ENCODE measurements at places on chromosomes 4 and X.

- DNase-seq, result no peak
These were observed 64.6 kb upstream of the MTM1 start for GRCh38 chrX:150503898-150504219.

- DNase-seq, result no peak
These were observed 201.5 kb upstream of the GATB start for GRCh38 chr4:151962138-151962823.

DNA sequence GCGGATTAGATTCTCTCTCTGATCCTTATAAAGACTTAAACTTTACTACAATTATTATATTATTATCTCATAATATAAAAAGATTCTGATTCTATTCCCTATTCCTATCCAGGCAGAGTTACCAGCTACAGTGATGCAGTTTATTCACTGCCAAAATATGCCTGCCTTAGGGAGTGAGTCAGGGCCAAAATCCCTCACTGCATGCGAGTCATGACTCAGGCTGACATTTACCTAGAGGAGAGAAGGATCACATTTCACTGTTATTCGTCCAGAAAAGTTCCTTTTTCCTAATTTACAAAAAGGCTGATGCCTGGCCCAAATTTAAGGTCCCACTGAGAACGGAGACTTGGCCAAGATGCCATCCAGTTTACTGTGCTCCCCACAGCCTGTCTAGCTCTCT lies 168.5 kb upstream of the LDB2 start:
- DNase-seq, result no peak

DNA sequence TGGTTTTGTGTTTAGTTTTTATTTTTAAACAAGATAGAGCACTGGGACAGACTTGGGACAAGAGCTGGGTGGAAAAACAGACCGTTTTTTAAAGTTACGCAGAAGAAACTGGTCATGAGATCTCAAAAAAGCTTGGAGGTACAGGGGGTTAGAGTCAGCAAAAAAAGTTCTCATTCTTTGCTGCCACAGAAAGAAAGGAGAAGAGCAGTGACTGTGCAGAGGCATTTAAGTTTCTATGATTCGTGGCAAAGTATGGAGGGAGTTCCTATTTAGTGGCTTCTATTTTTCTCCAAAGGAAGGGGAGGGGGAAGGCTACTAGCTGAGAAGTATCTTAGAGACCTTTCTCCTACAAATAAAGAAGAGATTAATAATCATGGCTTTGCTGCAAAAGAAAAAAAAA lies 68.3 kb downstream of the MANBA start:
- no peak for DNase-seq

GRCh38 chr4:14583752-14584151 lies 418.5 kb upstream of the CPEB2 start:
- no peak for DNase-seq

GRCh38 chr4:127782025-127782274 lies 172 bp upstream of the HSPA4L start:
- DNase-seq, result peak; percentile 51

GRCh38 chr4:174926958-174927357 lies 8.8 kb downstream of the ADAM29 start:
- no peak for DNase-seq

DNA sequence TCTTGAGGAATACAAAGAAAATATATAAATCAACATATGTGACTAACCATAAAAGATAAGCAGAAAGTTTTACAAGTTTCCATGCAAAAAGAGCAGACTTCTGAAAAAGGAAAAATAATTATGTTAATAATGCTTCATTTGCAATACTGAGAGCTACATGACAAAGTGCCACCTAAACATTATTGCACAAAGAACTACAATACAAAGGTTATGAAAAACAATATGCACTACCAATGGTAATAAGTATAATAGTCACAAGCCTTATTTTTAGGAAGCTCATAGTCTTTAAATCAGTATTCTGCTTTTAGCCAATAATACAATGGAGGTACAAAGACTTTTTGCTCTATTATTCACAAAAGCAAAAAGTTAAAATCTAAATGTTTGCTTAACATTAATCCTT lies 411.2 kb downstream of the TLL1 start:
- DNase-seq, result no peak

- no peak for DNase-seq
These were observed 24.9 kb downstream of the AR start for GRCh38 chrX:67568769-67569168.

DNA sequence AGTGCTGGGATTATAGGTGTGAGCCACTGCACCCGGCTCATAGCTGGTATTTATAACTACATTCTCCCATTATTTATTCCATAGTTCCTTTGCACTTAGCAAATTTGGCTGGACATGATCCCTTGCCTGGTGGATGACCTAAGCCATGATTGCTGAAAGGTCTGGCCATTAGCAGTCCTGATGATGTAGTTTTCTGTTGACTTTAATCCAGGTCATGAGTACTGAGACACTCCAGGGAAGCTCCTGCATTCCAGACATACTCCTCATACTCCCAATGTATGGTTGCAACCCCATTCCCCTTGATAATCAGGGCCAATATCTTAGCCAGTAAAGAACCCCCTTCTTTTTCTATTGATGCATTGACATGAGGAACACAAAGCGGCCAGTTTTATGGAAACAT lies 24.4 kb upstream of the MGST2 start:
- no peak for DNase-seq

DNA sequence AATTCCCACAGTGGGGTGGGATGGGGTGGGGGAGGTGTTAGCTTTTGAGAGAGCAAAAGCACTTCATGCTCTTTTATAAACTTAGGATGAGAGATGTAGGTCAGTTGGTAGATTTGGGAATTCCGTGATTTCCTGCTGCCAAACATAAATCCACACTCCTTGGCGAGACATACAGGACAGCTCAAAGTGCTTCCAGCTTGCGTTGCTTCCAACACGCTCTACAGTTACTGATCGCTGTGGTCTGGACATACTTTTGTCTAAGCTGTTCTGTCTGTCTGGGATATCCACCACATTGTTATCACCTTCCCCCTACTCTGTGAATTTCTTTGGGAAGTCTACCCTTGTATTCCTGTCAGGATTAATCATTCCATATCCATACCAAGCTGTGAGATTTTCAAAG lies 117.5 kb downstream of the RAPGEF2 start:
- DNase-seq, result no peak

DNA sequence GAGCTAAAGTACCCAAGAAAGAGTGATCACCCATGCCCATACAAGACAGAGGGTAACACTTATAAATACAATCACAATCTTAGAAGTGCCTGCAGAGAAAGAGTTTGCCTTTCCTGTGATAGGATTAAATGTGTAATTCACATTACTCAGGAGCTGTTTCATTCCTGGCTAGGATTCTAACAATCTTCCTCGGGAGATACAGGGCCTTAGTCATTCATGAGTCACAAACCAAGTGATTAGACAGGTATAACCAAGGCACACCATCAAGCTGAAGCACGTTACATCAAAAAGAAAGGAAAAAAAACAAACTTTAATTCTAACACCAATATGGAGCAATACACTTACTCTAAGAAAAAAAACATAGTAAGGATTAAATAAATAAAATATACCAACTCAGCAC lies 14.9 kb downstream of the ABCG2 start:
- no peak for DNase-seq

- no peak for DNase-seq
These were observed 104.2 kb downstream of the CHRDL1 start for GRCh38 chrX:110691446-110691845.

GRCh38 chrX:2550328-2551020 lies 49.7 kb upstream of the DHRSX start:
- no peak for DNase-seq

Data from urinary bladder (tissue), 4 donors.